ENCODE measurements at places on chromosomes 12 and 14.
A peak's percentile ranks its signal among the peaks of the same experiment; 100 is the strongest.

DNA sequence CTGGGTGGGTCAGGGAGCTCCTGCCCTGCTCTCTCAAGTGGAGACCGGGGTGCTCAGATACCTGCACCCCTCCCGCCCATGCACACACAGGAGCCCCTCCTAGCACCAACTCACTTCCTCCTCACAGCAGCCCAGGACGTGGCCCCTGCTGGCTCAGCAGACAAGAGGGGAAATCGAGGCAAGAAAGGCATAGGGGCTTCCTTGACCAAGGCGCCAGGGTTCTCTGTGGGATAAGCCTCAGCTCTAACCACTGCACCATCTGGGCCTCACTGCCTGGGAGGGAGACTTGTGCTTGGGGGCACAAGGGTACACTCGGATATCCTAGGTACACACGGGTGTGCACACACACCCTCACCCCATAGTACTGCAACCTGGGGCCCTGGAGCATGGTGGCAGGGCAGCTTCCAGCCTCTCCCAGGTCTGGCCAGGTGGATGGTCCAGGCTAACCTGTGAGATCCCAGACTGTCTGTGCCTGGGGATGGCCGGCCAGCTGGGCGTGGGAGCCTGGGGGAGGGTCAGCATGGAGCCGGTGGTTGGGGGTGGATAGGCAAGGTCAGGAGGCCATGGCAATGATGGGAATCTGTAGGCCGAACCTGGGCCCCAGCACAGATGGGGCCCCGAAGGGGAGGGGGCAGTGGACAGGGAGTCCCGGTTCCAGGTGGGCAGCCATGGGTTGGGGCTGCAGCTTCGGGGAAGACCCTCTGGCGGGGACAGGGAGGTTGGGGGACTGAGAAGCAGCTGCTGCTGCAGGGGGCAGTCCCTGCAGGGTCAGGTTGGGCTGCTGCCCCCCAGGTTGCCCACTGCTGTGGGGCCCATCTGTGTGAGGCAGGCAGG, 312.4 kb downstream of the TMEM121 start:
- no peak for DNase-seq

- DNase-seq: no peak
These were observed 28.5 kb downstream of the YARS2 start for GRCh38 chr12:32727237-32727636.

GRCh38 chr12:16168078-16168477, 109.4 kb downstream of the SLC15A5 start:
- no peak for DNase-seq

DNA sequence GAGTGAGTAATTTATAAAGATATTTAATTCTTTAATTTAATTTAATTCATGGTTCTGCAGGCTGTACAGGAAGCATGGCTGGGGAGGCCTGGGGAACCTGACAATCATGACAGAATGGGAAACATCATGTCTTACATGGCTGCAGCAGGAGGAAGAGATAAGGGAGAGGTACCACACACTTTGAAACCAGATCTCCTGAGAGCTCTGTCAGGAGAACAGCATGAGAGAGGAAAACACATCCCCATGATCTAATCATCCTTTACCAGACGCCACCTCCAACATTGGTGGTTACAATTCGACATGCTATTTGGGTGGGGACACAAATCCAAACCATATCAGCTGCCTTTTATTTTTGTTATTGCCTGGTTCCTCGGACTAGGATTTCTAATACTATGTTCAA, 928.6 kb downstream of the TMEM121 start:
- DNase-seq: peak; percentile 76

- no peak for DNase-seq
These were observed 6.8 kb downstream of the CDKL1 start for GRCh38 chr14:50389668-50390441.

DNA sequence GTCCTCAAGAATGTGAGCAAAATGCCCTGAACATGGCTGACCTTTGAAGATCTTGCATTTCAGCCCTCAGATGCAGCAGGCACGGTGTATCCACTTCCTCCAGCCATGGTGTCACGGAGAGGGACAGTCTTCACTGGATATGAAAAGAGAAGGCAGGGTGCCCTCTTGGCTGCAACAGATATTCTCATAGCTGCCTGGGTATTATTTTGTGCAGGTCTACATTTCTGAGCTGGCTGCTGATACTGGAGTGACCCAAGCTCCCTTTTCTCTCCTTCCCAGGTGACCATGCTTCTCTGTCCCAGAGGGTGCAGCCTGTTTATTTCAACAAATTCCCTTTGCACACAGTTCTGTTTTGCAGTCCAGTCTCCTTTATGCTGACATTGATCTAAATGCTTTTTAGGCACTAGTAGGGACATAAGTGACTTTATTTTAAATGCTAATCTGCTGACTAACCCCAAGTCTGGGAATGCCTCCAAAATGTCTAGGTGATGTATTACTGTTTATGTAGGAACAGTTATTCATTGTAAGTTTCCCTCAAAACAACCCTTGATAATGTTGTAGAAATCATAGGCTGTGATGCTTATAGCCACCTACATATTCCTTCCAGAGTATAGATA, 17.4 kb upstream of the PYGL start:
- no peak for DNase-seq

GRCh38 chr14:52473557-52473956, 78.7 kb downstream of the TXNDC16 start:
- no peak for DNase-seq

- no peak for DNase-seq
These were observed 381.8 kb downstream of the NUAK1 start for GRCh38 chr12:105756961-105757360.

- no peak for DNase-seq
These were observed 8.8 kb downstream of the PPP1CC start for GRCh38 chr12:110733900-110734299.

All from bone marrow (tissue), 2 donors.